ENCODE measurements at places on chromosomes 5 and 9.
A peak's percentile ranks its signal among the peaks of the same experiment; 100 is the strongest.

DNA sequence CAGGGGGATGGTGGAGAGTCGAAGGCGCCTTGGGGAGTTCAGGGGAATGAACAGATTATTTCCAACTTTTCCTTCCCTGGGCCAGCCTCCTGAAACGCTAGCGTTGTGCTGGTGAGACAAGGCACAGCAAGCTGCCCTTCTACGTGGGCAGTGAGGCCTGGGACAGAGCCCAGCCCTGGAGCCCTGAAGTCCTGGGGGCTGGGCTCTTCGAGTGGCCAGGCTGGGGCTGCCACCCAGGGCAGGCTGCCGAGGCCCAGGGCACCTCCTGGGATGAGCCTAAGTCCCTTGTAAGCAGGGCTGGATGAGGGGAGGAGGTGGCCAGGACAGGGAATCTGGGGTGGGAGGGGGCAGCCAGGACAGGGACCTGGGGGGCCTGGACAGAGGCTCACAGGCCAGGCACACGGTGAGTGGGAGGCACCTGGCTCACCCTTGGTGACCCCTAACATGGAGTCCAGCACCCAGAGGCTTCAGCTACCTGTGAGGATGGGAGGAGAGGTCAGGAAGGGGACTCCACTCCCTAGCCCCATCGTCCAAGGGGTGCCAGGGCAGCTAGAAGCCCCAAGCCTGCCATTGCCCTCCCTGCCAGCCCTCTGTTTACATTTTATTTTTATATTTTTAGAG lies 1.3 kb upstream of the LCN12 start:
- DNase-seq = no peak

- DNase-seq = no peak
Measured at GRCh38 chr5:37951946-37952721, 112.3 kb upstream of the GDNF start.

GRCh38 chr9:135223831-135224230 lies 136.4 kb downstream of the OLFM1 start:
- no peak for DNase-seq

DNA sequence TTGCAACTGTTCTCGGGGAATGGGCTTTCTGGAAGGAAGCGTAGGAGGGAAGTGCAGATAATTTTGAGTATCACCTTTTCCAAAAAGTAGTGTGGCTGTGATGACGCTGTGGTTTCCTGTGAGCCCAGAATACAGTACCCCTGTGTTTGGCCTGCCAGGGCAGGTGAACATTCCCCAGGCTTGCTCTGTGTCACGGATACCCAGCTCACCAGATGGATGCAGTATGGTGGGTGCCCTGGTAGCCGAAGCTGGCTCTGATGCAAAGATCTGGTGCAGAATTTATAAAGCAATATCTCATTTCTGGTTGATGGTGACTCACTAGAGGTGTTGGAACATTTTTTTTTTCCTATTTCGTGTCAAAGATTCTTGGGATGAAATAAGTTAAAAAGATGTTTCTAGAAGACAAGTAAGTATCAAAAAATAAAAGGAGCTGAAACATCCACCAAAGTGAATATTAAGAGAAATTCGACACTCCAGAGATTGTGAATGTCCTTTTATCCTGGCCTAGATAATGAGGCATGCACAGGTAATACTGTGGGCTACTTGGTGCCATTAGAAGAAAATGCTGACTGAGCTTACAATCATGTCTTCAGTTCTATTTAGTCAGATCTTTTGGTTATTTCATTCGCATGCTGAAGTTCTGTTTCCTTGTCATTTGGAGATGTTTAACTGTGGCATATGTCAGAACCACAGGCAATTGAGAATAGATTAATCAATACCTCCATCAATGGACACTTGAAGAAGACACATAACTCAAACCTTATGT lies 200.1 kb downstream of the GADD45G start:
- no peak for DNase-seq

GRCh38 chr5:132530946-132531345 lies 12.4 kb downstream of the IL5 start:
- DNase-seq = no peak

GRCh38 chr5:178186427-178186826 lies 744 bp downstream of the GMCL2 start:
- no peak for DNase-seq

- no peak for DNase-seq
Measured at GRCh38 chr5:141951332-141951781, 6.6 kb downstream of the PCDH12 start.

DNA sequence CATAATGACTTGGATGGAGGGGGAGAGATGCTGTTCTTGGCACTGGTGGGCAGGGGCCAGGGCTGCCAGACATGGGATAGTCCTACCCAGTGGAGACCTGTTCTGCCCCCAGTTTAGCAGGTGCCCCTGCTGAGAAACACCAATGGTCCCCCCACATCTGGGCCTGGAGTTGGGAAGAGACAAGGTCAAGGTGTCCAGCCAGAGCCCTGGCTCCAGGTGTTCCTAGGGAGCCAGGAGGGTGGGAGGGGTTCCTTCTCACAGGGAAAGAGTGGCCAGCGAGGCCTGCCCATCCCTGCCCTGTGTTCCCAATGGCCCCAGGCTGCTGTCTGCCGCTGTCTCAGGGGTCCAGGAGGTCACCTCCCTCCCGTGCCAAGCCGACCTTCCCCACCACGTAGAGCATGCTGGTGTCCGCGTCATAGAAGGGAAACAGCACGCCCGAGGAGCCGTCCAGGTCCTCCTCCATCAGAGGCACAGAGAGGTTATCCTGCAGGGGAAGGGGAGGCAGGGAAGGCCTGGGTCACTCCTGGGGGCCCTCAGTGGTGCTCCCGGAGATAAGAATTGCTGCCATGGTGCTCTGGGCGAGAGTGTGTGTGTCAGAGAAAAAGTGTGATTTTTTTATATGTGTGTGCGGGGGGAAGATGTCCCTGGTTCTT lies 11.7 kb upstream of the TRIM14 start:
- no peak for DNase-seq

- DNase-seq = no peak
Measured at GRCh38 chr5:173434270-173434669, 106.1 kb upstream of the STC2 start.

DNA sequence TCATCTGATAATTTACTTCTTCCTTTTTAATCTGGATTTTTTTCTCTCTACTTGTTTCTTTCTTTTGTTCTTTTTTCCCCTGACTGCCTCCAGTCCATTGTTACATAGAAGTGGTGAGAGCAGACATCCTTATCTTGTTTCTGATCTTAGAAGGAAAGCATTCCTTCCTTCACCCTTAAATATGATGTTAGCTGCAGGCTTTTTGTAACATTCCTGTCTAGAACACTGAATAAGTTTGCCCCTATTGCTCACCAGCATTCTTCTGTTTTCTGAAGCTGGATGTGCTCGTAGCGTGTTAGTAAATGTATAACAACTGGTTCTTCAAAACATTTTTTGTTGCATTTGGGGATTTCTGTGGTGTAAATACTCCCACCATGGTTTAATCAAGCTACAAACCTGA lies 136.7 kb upstream of the NFIL3 start:
- DNase-seq = peak; percentile 47

- DNase-seq = no peak
Measured at GRCh38 chr9:133514460-133515239, 10.1 kb downstream of the MYMK start.

DNA sequence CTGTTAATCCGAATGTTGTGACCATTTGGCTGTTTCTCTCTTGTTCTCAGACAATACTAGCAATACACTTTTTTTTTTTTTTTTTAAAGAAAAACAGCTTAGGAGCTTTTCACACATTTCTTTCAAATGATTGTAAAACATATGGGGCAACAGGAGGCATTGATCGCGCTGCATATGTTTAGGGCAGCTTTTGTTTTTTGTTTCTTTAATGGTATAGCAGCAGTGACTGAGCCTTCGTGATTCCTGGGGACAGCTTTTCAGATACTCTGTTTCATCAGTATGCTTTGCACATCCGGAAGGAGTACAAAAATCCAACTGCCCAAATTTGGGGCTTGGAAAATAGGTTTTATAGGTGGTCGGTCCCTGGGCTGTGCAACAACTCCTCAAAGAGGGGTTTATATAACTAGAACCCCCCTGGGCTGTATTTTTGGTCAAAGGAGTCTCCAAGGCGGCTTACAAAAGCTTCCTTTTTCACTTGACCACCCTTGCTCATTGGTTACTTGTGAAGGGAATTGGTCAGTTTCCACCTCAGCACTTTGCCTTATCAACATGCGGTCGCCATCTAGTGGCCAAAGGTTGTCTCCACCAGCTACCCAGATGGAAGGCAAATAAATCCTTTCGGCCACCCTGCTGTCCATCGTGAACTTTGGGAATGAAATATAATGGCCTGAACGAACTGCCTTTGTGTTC lies 91.8 kb downstream of the PDE6A start:
- DNase-seq = no peak

DNA sequence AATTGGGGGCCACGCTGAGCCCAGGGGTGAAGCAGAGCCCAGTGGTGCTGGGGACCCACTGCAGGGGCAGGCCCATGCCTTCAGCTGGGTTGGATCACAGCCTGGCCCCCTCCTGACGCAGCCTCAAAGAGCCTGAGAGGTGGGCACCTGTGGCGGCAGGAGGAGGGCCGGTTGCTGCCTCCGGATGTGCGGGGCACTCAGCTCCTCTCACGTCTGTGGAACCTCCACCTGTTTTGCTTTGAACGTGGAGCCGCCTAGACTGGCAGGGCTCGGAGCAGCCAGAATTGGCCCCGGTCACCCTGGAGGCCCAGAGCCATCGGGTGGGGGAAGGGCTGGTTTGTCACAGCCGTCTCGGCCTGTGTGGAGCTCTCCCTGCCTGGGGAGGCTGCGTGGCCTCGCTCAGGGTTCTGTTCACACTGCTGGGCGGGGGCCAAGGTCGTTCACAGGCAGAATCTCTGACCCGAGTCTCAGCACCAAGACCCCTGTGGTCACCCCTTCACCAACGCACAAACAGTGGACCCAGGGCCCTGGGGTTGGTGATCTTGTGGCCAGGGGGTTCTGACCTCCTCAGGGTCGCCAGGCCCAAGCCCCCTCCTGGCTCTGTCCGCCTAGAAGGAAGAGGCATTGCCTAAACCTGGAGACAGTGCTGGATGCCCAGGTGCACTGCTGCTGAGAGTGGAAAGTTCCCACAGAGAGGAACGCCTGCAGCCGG lies 9.2 kb upstream of the SLC9A3 start:
- DNase-seq = no peak

- DNase-seq = no peak
Measured at GRCh38 chr5:17314907-17315471, 97.6 kb downstream of the BASP1 start.

DNA sequence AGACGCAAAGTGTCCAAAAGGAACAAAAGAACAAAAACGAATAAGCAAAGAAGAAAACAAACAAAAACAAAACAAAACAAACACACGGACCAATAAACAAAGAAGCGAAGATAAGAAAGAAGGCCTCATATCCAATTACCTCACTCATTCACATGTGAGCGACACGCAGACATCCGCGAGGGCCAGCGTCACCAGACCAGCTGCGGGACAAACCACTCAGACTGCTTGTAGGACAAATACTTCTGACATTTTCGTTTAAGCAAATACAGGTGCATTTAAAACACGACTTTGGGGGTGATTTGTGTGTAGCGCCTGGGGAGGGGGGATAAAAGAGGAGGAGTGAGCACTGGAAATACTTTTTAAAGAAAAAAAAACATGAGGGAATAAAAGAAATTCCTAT lies 28.3 kb upstream of the WWC1 start:
- no peak for DNase-seq

- DNase-seq = no peak
Measured at GRCh38 chr5:151571270-151572173, 19.6 kb downstream of the FAT2 start.

- DNase-seq = no peak
Measured at GRCh38 chr9:132873403-132873802, 4.7 kb downstream of the AK8 start.
